Glomerular endothelial cell (primary cell): ENCODE measurements at places on chromosomes 2 and 18. TPM values are rescaled to one million over a fixed set of nuclear protein-coding genes. Genes with fewer than 3 reads are reported as not detected.

The RGPD4 gene
- total RNA-seq = not detected in 2 replicates

The CDH19 gene
- total RNA-seq = 0.06 TPM in 1 of 2 replicates, not detected in the other

The GCA gene
- total RNA-seq = 5.5 and 14.2 TPM in 2 replicates

The EML6 gene
- total RNA-seq = 0.24 and 0.41 TPM in 2 replicates

The CEP68 gene
- total RNA-seq = 15.8 and 20.8 TPM in 2 replicates

The LGALSL gene
- total RNA-seq = 3.6 and 7.8 TPM in 2 replicates

The REG3G gene
- total RNA-seq = not detected in 2 replicates

The AMER3 gene
- not detected in 2 replicates for total RNA-seq

The GPR75 gene
- total RNA-seq = 0.68 and 2.9 TPM in 2 replicates

The RAX gene
- total RNA-seq = not detected in 2 replicates

The KCNG2 gene
- total RNA-seq = not detected in 2 replicates

The MRO gene
- not detected in 2 replicates for total RNA-seq

The NEB gene
- total RNA-seq = 0.44 and 1.5 TPM in 2 replicates
